ENCODE measurements at places on chromosomes 12 and 14.

- DNase-seq: no peak
These were observed 11.2 kb upstream of the NCKAP1L start for GRCh38 chr12:54486173-54486867.

DNA sequence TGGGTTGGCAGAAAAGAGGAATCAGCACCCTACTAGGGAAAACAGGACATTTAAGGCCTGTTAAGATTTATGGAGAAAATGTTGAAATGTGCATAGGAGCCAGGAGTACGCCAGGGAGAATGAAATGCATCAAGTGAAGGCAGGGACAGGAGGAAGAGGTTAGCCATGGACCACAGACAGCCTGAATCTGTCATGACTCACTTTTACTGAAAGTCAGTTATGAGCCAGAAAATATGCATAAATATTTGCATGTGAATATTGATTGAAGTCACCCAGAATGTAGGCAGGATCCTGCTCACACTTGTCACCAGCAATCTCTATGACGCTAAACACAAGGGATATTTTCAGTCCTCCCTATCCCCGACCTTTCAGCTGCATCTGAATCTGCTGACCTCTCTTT, 25.1 kb upstream of the CDK17 start:
- DNase-seq: no peak

GRCh38 chr12:120668868-120669840, 17.8 kb upstream of the MLEC start:
- DNase-seq: no peak

DNA sequence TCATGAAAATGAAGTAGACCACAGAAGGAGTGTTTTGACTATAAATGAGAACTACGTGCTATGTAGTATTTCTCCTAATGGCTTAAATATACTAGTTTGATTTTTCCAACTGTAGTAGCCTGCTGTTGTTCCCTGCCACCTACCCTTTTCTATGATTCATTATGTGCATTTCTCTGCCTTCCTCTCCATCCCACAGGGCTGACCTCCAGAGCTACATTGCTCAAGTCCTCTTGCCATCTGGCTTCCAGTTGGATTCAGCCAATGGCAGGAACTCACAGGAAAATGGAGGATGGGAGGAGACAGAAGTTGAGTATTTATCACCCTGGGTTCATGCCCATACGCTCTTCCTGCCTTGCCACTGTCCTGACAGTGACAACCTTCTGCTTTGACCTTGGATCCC, 515.3 kb downstream of the SOX5 start:
- DNase-seq: no peak

DNA sequence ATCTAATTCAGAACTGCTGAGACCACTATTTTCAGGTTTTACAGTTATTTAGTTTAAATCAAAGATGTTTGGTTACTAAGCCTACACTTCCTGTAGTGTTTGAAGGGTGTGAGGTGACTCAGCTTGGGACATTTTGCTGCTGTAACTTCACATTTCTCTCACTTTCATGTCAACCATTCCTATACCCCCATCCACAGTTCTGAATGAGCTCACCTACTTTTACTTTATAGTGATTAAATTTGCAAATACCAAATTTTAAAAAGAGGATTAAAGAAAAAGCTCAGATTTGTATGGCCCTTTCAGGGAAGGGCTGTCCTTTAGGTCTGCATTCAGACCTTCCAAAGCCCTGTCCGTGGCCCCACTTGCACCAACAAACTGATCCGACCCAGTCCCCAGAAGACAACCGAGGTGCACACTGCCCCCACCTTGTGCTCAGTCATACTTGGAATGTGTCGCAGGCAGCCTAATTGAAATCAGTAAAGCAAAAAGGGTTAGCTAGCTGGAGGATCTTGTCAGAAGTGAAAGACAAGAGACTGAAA, 174.4 kb downstream of the MON2 start:
- DNase-seq: no peak

DNA sequence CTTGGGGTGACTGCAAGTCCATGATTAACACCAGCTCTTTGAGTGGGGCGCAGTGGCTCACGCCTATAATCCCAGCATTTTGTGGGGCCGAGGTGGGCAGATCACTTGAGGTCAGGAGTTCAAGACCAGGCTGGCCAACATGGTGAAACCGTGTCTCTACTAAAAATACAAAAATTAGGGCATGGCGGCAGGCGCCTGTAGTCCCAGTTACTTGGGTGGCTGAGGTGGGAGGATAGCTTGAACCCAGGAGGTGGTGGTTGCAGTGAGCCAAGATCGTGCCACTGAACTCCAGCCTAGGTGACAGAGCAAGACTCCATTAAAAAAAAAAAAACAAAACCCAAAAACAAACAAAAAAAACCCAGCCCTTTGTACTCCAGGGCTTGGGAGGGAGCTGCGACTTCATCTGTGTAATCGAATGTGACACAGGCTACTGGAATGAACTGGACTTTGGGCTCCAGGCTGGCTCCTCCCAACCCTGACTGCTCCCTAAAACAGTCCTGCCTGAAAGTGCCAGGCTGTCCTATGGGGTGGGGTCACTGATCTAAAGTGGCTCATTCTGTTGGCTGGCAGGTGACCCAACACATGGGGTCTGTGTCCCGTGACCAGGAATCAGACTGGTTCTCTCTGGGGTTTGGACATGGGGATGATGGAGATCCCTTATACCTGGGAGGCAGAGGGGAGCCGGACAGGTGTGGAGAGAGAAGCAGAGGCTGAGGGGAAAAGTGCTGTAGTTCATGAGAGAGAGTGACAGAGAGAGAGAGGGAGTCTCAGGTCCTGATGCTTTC, 9.3 kb upstream of the C12orf43 start:
- no peak for DNase-seq

DNA sequence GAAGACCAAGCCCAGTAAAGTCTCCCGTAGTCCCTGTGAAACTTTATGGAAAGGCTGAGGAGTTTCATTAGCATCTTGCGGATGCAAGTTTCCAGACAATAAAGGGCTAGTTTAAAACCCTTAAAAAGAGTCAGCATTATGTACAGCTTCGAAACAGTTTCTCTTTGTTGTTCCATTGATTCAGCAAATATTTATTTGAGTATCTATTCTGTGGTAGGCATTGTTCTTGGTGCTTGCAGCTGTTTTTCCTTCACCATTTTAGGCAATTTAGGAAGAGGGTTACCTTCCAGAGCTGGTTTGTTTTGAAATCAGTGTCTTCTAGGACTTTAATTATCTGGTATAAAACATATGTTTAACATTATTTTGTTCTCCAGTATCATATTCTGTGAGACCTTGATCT, 1.5 kb downstream of the SLIRP start:
- no peak for DNase-seq

DNA sequence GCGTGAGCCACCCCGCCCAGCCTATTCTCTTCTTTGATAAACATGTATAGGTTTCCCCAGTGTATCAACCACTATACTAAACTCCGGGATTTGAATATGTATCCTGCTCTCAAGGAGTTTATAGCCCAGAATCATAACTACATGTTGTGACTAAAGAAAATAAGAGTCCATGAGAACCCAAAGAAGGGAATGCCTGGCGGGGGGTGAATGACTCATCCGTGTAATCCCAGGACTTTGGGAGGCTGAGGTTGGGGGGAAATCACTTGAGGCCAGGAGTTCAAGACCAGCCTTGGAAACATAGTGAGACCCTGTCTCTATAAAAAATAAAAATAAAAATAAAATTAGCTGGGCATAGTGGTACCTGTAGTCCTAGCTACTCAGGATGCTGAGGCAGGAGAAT, 57.2 kb downstream of the SIX6 start:
- DNase-seq: no peak

GRCh38 chr12:93796729-93797128, 119.6 kb downstream of the CRADD start:
- no peak for DNase-seq

- no peak for DNase-seq
These were observed 2.9 kb downstream of the SRP54 start for GRCh38 chr14:34985740-34986139.

Data from NCI-H345 (cell line).